CMK (cell line): ENCODE measurements at places on chromosomes 1 and 21.

- DNase-seq = no peak
Measured at GRCh38 chr1:163842571-163842970, 520.8 kb downstream of the NUF2 start.

- DNase-seq = no peak
Measured at GRCh38 chr1:147091801-147092200, 80.5 kb downstream of the PRKAB2 start.

DNA sequence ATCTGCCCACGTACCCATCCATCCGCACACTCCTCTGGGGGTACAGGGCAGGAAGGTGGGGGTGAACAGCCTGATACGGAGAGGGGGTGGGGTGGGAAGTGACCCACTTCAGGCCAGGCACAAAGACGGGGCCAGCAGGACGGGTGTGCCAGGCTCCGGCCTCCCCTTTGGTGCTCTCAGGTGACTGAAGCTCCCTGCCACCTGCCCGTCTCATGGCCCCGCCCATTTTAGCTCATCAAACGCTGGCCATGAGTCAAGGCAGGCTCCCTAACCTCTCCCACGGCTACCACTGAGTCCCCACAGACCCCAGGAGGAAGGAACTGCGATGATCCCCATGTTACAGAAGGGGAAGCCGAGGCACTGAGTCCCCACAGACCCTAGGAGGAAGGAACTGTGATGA is 109.6 kb downstream of the CRYAA start:
- no peak for DNase-seq

GRCh38 chr1:218171302-218171893 is 113.7 kb upstream of the RRP15 start:
- DNase-seq = no peak

DNA sequence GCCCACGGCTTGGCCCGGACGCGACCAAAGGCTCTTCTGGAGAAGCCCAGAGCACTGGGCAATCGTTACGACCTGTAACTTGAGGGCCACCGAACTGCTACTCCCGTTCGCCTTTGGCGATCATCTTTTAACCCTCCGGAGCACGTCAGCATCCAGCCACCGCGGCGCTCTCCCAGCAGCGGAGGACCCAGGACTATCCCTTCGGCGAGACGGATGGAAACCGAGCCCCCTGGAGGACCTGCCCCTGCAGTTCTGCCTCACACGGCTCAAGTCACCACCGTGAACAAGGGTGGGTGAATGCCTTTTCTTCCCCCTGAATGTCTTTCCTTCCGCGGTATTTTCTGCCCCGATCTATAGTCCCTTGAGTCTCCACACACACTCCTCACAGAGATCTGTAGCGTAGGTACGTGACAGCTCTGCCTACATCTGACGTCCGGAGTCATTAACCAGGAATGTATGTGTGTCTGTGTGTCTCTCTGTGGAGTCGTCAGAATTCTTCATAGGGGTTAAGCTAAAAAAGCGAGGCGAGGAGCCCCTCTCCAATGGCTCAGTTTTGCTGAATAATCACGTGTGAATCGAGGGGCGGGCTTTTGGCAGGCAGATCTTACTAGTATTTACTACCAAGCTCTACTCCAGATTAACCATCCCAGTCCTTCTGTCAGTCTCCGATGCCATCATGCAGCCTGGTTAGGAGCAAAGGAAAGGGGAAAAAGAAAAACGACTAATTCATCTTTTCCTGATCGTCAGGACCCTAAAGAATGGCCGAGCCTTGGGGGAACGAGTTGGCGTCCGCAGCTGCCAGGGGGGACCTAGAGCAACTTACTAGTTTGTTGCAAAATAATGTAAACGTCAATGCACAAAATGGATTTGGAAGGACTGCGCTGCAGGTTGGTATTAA is at the start of gene CDKN2C:
TSS of gene CDKN2C (plus strand) at position 635 of the 898 bp plus-strand sequence. CDS start at position 759, 124 bp downstream.
- DNase-seq = no peak

DNA sequence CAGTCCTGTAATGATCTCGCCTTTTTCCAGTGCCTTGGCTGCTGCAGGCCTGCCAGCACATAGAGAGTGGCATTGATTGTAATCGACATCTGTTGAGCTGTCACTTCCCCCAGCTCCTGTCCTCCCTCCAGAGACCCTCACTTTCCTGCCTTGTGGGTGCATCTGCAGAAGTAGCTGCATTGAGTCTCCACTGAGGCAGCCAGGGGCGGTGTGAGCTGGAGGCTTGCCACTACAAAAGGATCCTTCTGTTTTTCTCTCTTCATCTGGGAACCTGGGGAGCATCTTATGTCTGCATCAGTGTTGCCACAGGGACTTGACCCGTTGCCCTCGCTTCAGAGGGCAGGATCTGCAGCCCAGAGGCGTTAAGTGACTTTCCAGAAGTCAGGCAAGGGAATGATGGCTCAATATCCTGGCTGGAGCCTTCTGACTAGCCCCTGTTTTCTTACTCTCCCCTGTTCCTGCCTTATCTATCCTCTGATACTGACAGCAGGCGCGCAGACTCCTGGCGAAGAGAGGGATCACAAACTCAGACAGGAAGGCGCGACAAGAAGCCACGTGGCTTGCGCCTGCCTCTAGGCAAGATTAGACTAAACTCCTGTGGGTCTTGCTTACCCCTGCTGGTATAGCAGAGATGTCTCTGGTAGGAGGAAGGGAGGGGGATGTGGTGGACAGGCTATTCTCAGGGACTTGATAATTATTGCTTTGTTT is 13.3 kb upstream of the FMOD start:
- DNase-seq = no peak

GRCh38 chr1:101509370-101509769 is 272.6 kb downstream of the S1PR1 start:
- no peak for DNase-seq

GRCh38 chr1:115761601-115762302 is 6.8 kb downstream of the CASQ2 start:
- no peak for DNase-seq

DNA sequence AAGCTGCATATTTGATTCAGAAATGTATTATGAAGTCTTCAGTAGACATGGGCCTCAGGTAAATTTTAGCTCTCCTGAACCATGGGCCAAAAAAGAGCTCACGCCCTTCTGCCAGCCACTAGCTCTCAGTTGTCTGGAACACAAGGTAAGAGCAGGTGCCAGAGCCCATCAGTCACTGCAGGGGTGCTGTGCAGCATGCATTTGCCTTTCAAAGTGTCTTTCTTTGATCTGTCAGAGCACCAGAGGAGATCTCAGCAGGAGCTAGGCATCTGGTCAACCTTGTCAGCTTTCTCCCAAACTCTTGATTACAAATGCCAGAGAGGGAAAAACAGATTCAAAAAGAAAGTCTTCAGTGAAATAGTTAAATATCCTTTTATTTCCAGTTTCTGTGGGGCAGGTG is 332.3 kb downstream of the COL11A1 start:
- no peak for DNase-seq

GRCh38 chr1:110288111-110288510 is 51.1 kb upstream of the RBM15 start:
- no peak for DNase-seq

- DNase-seq = no peak
Measured at GRCh38 chr1:175742790-175743459, 470 bp downstream of the TNR start.

DNA sequence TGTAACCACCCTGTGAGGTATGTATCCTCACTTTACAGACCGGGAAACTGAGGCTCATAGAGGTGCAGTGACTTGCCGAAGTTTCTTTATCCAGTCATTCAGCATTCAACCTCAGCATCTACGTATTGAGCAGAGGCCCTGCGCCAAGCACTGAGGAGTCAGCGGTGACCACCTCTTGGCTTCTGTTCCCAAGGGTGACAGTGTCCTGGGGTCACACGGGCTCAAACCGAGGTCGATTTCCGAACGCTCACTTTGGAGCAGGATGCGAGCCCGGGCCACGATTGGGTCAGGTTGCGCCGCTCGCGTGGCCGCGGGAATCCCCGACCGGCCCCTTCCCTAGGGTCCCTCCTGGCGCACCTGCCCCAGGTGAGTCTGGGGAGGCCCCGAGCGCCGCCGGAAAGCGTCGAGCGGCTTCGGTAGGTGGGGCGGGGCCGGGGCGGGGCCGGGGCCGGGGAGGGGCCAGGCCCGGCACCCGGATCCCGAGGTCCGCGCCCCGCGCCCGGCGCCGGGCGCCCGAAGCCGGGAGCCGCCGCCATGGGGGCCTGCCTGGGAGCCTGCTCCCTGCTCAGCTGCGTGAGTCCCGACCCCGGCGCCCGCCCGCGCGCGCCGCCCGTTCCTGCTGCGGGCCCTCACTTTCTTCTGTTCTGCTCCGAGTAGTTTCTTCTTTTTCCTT is at the start of gene SERINC2:
TSS of gene SERINC2 (plus strand) at position 482 of the 673 bp plus-strand sequence. CDS start at position 535, 53 bp downstream.
- no peak for DNase-seq

DNA sequence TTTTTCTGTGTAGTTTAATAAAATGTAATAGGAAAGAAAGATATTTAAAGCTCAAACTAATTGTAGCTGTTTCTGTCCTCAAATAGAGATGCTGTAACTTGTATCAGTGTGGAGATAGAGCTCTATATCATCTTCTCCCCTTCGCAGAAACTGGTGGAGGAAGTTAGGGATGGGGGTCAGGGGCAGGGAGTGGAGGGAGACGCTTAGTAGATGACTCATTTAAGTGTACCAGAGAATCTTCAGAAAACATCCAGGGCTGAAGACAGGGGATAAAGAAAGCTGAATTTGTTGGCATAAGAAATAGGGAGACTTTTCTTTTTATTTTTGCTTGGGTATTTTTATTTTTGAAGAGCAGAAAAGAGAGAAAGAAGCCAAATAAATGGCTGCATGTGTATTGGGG is 282.6 kb upstream of the DPYD start:
- no peak for DNase-seq

- no peak for DNase-seq
Measured at GRCh38 chr1:155131285-155131684, 3.6 kb downstream of the EFNA1 start.
